Testis (tissue), 5 donors: ENCODE measurements at places on chromosomes 11 and 22. TPM values are rescaled to one million over a fixed set of nuclear protein-coding genes. Genes with fewer than 3 reads are reported as not detected.

DNA sequence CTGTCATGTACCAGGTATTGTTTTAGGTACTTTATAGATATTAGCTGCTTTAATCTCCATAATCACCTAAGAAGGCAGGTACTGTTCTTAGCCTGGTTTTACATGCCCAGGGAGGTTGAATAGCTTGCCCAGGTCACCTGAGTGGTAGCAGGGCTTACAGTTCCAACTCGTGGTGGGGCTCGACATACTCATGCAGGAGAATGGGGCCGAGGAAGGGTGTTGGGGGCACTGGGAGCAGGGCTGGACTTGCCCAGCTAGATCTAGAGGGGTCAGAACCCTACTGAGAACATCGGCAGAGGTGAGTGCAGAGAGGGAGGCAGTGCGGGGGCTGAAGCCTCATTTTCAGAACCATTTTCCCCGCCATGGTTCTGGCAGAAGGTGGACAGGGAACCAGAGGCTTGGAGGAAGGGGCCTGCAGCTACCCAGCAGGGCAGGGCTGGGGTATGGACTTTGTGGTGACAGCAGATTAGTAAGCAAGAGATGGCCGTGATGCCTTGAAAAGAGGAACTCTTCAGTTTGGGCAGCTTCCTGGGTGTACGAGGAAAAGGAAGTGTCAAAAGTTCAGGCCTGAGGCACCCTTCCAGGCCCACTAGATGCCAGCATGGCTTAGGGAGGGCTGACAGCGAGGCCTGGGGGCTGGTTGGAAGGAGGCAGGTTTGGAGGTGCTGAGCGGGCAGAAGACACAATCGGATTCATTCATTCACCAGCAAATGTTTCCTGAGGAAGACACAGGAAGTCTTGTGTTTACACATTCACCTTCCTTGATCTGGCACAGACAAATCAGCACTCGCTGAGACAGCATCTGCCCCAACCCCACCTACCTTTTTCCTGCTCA lies 54.7 kb upstream of the LYVE1 start:
- DNase-seq = peak; percentile 20
- no peak overlapping the region for H3K4me3 ChIP-seq
- H3K36me3 ChIP-seq = no peaks in the 10 kb centered on the region
- peaks cover 24% of the 10 kb centered on the region for H3K4me1 ChIP-seq

GRCh38 chr11:12639388-12639787 lies 34.8 kb upstream of the TEAD1 start:
- no peak overlapping the region for H3K27ac ChIP-seq
- no peaks in the 10 kb centered on the region for H3K4me1 ChIP-seq
- H3K27me3 ChIP-seq = no peaks in the 10 kb centered on the region
- DNase-seq = no peak
- H3K36me3 ChIP-seq = no peaks in the 10 kb centered on the region

DNA sequence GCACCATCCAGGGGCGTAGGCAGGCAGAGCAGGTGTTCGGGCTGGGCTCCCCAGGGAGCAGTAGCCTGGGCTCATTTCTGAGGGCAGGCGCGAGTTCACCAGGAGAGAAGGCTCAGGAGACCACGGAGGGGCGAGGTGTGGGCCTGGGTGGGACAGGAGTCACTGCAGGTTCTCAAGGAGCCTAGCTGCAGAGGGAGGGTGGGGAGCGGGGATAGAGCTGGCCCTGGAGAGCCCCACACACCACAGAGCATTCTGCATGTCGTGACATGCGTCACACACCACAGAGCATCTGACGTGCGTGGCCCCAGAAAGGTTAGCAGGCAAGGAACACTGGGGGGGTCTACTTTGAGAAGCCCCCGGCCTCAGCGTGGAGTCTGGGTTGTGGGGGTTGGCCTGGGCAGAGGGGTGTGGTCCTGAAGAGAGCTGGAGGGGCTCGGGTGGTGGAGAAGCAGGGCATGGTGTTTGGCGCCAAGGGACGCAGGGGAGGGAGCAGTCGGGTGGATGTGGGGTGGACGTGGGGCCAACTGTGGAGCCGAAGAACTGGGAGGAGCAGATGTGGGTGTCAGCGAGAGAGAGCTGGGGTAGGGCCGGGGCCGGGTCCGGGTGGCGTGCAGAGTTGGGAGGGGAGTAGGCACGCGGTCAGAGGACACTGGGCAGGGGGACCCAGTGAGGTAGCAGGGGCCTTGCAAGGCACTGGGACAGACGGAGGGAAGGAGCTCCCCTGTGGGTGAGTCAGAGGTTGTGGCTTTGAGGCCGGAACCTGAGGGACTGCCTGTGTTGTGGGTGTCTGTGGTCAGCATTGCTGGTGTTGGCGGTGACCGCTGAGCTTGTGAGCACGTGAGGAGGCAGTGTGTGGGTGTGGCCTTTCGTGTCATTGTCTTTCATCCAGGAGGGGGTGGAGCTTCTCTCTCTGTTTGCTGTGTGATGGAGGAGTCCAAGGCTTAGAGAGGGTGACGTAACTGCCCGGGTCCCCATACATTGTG lies 25.5 kb downstream of the CTTN start:
- H3K36me3 ChIP-seq = no peaks in the 10 kb centered on the region
- H3K27me3 ChIP-seq = no peaks in the 10 kb centered on the region
- no peak overlapping the region for H3K4me3 ChIP-seq
- H3K27ac ChIP-seq = no peak overlapping the region

Gene RCOR2
- total RNA-seq = 3.9 TPM

Gene ARVCF
- 43.2 TPM for total RNA-seq

DNA sequence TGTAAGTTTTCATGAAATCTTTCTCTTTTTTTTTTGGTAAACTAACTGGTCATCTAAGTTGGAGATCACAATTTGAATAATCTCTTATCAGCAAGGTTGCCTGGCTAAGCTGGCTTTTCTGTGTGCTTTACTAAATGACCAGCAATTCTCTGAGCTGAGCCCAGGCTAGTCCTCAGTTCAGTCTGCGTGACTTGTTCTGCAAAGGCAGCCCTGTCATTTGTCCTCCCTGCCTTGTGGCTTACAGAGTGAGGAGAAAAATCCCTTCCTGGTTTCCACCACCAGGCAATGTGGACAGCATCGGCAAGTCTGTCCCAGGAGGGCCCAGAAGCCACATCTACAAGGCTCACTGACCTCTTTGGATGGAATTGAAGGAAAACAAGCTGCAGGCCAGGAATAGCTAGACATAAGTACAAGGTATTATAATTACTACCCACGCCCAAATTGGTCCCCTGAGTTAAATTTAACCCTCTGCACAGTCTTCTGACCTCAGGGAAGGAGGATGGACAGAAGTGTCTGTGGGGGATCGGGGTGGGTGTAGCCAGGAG lies 108.6 kb downstream of the SCN3B start:
- no peaks in the 10 kb centered on the region for H3K36me3 ChIP-seq
- DNase-seq = no peak

Gene BARX2
- total RNA-seq = 4.3 TPM

Gene SCGB1D2
- not detected for total RNA-seq
